ENCODE measurements at places on chromosomes 7 and 10.
A peak's percentile ranks its signal among the peaks of the same experiment; 100 is the strongest.

- DNase-seq, result no peak
Measured at GRCh38 chr10:125022671-125023070, 80.7 kb downstream of the ZRANB1 start.

DNA sequence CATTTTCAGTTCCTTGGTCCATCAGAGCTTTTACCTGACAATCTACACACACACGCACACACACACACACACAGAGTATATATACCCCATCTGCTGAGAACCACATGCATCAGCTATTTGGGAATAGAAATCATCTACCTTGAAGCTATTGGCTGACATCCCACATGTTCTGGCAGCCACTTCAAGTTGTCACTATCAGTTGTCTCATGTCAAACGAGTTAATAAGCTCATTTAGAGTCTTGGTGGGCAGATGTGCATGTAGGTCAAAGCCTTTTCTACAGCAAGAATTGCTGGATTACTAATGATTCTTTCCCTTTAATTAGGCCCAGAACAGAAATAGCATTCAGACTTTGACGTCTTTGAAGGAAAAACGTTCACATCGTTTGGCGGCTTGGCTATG is 36.8 kb downstream of the COL28A1 start:
- no peak for DNase-seq

- DNase-seq, result no peak
Measured at GRCh38 chr10:103574097-103575061, 80.9 kb downstream of the NEURL1 start.

DNA sequence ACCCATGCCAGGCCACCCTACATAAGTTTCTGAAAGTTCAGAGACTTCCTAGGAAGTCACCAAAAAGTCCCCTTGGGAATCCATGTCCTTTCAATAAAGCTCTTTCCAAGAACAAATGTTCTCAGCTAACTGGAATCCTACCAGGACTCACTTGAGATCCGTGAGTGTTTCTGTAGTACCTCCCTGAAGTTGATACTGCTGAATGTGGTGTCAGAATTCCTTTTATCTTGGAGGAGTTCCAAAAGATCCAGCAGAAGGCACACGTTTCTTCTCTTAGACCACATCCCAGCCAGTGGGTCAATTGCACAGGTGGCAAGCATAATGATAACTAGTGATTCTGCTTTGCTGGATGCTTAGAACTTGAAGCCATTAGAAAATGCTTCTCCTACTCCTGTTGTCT is 689.7 kb upstream of the IGFBP3 start:
- no peak for DNase-seq

- no peak for DNase-seq
Measured at GRCh38 chr7:96188174-96188581, 133.7 kb downstream of the SLC25A13 start.

DNA sequence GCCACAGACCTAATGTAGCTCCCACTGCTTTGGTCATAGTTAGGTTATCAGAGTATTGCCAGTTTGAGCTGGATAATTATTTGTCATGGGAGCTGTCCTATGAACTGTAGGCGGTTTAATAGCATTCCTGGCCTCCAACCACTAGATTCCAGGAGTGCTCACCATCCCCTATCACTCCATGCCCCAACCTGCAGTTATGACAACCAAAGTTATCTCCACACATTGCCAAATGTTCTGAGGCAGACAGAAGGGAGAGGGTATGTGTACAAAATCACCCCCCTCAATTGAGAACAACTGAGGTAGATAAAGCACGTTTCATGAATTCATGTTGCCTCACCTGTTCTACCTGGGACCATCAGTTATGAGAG is 119.0 kb upstream of the CACUL1 start:
- no peak for DNase-seq

DNA sequence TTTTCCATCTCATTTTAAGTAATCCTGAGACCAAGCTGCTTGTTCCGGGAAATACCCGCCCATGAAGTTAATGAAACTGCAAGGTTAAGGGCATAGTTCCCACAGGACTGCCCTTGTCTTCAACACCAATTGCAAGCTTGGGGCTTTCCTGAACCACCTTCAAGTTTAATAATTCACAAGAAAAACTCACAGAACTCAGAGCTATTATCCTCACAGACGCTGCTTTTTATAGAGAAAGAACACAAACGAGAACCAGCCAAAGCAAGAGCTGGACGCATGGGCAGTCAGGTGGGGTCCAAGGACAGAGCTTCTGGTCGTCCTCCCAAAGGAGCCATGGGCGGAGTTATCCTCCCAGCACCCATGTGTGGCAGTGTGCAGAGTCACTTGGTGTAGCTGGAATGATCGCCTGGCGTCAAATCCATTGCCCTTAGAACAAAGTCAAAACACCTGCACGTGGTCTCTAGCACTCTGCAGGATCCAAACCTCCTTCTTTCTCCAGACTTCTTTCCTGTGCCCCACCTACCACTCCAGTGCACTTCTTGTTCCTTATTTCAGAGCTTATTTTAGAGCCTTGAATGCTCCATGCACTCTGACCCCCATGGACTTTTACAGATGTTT is 56.7 kb downstream of the SNX10 start:
- no peak for DNase-seq

GRCh38 chr7:105352901-105353668 is 35.6 kb downstream of the SRPK2 start:
- DNase-seq, result peak; percentile 21

GRCh38 chr10:102705531-102705930 is 8.7 kb downstream of the ARL3 start:
- no peak for DNase-seq

GRCh38 chr7:155667241-155667829 is 22.9 kb downstream of the RBM33 start:
- no peak for DNase-seq

DNA sequence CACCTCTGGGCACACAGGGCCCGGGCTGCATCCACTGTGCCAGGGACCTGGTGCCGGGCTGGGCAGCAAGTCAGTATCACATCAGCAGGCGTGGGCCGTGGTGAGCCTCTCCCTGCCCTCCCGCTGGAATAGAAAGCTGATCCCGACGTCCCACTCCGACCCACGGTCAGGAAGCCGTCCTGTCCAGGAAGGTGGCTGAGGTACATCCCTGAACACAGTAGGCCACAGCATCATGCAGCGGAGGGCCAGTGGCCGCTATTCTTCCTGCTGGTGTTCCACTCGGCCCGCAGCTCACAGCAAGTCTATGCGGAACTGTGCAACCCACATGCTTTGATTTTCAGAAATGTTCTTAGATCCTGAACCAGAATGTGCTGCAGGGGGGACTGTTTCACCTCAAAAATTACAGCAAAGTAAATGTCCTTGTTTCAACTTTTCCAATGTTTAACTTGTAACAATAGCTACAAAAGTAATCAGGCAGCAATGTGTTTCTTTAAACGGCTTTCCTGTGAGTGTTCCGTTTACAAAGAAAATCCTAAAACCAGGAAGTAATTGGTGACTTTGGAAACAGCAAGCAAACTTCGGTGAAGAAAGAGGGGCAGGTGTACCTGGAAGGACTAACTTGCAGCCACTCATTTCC is 676 bp upstream of the GPR146 start:
- no peak for DNase-seq

GRCh38 chr7:69657331-69657730 is 59.1 kb downstream of the AUTS2 start:
- no peak for DNase-seq

DNA sequence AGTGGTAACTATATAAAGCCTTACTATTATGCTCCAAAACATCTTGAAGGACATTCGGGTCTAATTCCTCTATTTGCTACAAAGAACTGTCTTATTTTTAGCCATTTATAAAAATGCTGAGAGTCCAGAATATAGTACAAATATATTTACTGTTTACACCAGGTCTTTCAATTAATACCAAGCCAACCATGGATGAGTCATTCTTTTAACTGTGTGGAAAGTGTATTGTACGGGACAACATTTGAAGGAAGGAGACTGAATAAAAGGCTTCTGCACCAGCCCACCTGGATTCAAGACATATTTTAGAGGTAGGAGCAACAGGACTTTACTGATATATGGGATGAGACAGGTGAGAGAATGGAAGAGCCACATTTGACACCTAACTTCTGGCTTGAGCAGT is 35.4 kb downstream of the MASTL start:
- no peak for DNase-seq

GRCh38 chr10:6498771-6499170 is 81.3 kb downstream of the PRKCQ start:
- peak; percentile 0 for DNase-seq

DNA sequence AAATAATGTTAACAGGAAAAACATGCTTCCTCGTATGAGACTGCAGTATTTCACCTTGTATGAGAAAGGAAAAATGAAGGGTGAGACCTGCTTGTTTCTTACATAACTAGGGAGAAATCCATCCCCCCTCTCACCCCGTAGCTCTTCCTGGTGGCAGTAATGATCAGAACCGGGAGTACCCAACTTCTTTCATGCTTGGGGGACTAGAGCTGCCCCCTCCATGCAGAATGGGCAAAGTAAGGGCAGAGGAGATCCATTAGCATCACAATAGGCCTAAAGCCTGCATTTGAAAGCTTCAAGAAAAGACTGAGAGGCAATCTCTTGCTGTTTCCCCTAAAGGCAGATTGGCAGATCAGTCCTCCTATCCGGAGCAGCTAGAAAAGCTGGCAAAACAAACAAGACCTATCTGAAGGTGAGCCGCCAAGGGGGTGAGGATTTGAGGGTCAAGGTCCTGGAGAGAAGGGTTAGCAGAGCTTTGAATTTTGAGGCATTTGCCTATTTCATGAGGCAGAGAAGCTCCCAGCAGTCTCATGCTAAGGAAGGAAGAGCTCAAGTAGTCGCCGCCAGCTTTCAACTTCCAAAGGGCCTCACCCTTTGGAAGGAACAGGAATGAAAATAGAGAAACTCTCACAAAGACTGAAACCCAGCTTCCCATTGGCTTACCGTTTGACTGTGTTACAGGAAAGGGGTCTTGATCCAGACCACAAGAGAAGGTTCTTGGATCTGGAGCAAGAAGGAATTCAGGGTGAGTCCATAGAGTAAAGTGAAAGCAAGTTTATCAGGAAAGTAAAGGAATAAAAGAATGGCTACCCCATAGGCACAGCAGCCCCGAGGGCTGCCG is 36.2 kb downstream of the BAG3 start:
- DNase-seq, result no peak

DNA sequence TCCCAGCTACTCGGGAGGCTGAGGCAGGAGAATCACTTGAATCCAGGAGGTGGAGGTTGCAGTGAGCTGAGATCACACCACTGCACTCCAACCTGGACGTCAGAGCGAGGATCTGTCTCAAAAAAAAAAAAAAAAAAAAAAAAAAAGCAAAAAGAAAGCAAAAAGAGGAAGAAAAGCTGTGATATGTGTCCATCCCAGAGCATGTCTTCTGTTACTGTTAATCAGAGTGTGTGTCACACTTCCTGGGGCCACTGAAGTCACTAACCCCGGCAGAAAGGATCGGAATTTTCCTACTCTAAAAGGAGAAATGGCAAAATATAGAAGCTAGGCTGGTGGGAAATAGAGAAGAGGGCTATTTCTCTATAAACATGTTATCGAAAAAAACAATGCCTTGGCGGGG is 11.9 kb downstream of the PIK3AP1 start:
- no peak for DNase-seq

DNA sequence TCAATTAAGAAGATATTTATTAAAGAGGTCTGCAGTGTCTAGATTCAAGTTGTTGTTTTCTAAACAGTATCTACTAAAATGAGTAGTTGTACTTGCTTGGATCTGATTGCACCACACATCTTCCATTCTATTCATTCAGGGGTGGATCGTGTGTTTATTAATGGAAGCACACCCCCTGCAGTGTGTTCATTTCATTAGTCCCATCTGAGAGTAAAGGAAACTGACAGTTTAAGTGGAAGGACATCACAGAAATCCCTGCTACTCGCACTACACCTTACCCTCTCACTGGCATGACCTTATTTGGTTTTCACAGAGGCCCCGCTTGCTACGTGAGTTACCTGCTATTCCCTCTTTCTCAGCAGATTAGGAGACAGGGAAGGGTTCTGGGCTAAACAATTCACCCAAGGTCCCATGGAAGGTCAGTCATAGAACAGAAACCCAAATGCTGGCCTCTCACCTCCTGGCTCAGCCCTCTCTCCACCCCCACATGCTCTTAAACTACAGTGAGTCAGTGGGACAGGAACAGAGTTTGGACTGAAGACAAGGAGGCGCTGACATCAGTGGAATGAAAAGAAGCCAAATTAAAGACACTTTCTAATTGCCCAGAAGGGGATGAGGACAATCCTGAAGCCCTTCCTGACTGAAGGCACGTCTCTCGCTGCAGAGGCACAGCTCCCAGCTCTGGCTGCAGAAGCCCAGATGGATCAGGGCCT is 369.2 kb upstream of the NRP1 start:
- DNase-seq, result peak; percentile 92

DNA sequence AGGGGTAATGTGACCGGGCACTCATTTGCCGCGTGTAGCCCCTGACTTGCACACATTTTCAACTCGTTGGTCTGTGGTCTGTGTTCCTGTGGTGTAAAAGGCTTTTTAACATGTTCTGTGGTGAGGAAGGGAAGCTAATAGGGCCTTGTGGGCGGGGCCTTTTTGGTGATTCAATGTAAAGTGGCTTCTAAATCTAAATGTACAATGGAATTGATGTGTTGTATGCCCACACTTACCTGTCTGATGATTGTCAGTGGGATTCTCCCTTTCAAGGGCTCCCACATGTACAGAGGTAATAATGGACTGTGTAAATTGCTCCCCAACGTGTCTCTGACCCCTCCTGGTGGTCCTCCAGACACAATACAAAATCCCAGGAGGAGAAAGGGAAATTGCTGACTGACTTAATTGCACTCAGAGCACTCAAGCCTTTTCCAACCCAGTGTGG is 43.1 kb upstream of the GATAD1 start:
- DNase-seq, result no peak

- DNase-seq, result no peak
Measured at GRCh38 chr7:6478186-6478585, 30.4 kb upstream of the DAGLB start.

- DNase-seq, result peak; percentile 15
Measured at GRCh38 chr7:137642031-137642430, 204.7 kb downstream of the DGKI start.

DNA sequence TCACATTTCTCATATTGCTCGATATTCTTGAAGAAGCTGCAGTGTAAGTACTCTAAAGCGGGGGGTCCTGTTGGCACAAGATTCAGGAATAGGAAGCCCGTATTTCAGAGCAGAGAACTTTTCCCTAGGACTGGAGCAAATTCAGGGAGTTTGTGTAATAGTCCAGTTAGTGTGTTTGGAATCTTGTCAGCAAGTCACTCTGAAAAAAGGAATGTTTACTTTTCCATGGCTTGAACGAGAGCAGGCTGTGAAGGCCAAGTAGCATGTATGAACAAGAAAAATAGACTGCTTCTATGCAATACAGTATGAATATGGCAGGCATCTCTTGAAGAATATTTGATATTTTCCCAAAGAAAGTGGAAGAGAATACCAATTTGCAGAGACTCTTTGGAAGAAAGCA is 39.8 kb downstream of the CDC123 start:
- no peak for DNase-seq

DNA sequence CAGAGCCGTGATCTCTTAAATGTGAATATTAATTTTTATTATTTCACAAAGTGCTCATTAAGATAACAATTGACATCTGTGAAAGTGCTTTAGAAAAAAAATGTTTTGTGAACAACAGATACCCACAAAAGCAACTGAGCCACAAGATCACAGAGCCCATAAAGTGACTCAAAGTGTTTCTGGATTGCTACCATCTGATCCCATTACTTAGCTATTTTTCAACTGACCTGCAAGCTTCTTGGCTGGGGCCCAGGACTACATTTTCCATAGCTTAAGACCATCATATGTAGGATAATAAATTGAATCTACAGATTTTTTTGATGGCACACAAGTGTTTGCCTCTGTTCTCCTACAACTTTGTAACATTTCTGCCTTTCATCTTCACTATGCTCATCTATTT is 674.4 kb downstream of the PHTF2 start:
- peak; percentile 19 for DNase-seq

GRCh38 chr10:14803827-14804226 is 29.1 kb upstream of the FAM107B start:
- no peak for DNase-seq

- DNase-seq, result peak; percentile 38
Measured at GRCh38 chr10:98536551-98536950, 89.8 kb upstream of the HPS1 start.

All from fibroblast of mammary gland (primary cell).